Astrocyte (in vitro differentiated cells and primary cell): ENCODE measurements at places on chromosomes 7 and 10. TPM values are rescaled to one million over a fixed set of nuclear protein-coding genes. Genes with fewer than 3 reads are reported as not detected.

DNA sequence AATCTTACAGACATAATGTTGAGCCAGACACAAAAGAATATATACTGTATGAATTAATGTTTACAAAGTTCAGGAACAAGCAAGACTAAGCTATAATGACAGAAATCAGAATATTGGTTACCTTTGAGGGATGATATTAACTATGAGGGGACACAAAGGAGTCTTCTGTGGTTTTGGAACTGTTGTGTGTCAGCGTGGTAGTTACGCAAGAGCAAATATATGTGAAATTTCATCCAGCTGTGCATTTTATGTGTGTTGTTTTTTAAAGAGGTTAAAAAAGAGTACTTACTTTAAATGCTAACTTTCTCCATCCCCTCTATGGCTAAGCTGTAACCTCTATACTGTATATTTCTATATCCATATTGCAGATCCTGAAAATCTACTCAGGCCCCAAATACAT is 14.9 kb downstream of the SLC25A28 start:
- H3K4me3 ChIP-seq = no peak overlapping the region
- H3K27me3 ChIP-seq = peaks cover 2% of the 10 kb centered on the region
- H3K36me3 ChIP-seq = peaks cover 8% of the 10 kb centered on the region
- no peak overlapping the region for H3K27ac ChIP-seq

DNA sequence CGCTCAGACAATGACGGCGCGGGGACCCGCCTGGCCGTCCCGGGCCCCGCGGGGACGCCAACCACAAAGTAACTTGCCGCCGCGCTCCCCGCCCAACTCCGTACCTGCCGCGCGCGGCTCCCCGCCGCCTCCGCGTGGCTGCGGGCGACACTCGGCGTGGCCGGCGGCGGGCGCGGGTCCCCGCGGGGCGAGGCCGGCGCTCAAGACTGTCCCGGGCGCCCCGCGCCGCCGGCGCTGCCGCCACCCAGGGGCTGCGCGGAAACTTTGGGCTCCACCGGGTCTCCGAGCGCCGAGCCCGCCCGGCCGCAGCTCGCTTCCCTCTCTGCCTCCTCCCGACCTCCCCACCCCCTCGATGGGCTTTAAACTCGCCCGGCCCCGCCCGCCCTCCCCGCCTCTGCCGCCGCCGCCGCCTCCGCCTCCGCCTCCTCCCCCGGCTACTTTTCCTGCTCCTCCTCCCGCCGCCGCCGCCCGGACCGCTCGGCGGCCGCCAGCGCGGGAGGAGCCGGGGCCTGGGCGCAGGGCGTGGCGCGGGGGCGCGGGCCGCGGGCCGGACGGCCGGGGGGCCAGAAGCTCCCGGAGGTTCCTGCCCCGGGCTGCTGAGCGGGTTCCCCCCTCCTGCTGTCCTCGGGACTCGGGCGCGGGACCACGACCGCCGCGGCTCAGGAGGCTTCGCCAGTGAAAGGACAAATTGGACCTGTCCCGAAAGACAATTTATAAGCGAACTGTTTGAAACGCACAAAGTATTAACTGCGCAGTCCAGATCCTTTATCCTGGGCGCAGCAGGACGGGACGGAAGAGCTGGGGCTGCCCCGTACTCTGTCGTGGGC is 10.6 kb upstream of the GRB10 start:
- no peak for DNase-seq
- H3K4me1 ChIP-seq = peaks cover 21% of the 10 kb centered on the region
- H3K27me3 ChIP-seq = no peaks in the 10 kb centered on the region
- H3K36me3 ChIP-seq = no peaks in the 10 kb centered on the region

The CYP2C9 gene
- not detected in 2 replicates for total RNA-seq

The CUZD1 gene
- total RNA-seq = 0.17 and 0.23 TPM in 2 replicates

- no peak overlapping the region for H3K27ac ChIP-seq
- no peak for DNase-seq
- no peaks in the 10 kb centered on the region for H3K4me1 ChIP-seq
- no peaks in the 10 kb centered on the region for H3K27me3 ChIP-seq
- H3K36me3 ChIP-seq = no peaks in the 10 kb centered on the region
Measured at GRCh38 chr10:4334015-4334414, 492.0 kb upstream of the AKR1E2 start.

DNA sequence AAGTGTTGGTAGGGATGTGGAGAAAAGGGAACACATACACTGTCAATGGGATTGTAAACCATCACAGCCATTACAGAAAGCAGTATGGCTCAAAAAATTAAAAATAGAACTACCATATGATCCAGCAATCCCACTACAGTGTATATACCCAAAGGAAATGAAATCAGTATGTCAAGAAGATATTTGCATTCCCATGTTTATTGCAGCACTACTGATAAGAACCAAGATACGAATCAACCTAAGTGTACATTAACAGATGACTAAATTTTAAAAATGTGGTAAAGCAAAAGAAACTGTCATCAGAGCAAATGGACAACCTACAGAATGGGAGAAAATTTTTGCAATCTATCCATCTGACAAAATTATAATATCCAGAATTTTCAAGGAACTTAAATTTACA is 290.4 kb downstream of the IPMK start:
- no peaks in the 10 kb centered on the region for H3K36me3 ChIP-seq
- no peak overlapping the region for H3K4me3 ChIP-seq
- H3K27me3 ChIP-seq = no peaks in the 10 kb centered on the region
- DNase-seq = no peak
- no peak overlapping the region for H3K27ac ChIP-seq
- peaks cover 2% of the 10 kb centered on the region for H3K4me1 ChIP-seq

GRCh38 chr10:110860576-110861241 is 11.0 kb upstream of the PDCD4 start:
- H3K4me1 ChIP-seq = peaks cover 6% of the 10 kb centered on the region
- H3K36me3 ChIP-seq = no peaks in the 10 kb centered on the region
- no peak overlapping the region for H3K4me3 ChIP-seq
- no peaks in the 10 kb centered on the region for H3K27me3 ChIP-seq

DNA sequence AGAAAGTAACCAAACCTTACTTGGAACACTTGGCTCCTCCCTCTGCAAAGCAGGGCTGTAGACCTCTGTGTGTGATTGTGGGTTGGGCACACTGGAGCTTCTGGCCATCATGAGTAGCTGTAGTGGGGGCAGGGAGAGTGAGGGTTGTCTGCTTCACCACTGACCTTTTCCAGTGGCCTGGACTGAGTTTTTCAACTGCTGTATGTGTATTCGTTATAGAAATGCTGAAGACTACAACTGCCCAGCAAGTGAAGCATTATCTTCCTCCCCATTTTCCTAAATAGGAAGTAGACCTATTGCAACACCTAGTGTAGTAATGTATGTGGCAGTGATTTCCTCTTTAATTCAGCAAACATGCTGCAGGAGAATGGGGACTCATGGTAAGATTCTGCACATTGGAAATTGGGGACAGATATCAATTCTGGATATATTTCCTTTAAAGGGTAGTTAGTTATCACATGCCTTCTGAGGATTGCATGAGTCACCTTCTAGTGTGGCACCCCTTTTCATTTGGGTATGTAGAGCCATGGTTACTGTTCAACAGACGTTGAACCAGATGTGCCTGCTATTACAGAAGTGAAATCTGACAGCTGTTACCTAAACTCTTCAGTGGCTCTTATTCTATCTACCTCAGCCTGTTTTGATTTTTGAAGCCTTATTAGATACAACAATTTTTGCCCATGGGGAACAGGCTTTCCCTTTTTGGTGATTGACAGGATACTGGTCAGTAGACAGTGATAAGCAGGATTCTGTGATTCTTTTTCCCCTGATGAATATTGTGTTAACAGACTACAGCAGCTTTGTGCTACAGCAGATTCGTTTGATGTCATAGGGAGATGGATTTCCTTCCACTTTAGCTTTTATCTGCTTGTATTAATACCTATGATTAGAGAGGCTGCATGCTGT is 130.9 kb downstream of the SND1 start:
- no peak overlapping the region for H3K27ac ChIP-seq
- H3K36me3 ChIP-seq = no peaks in the 10 kb centered on the region
- no peaks in the 10 kb centered on the region for H3K27me3 ChIP-seq
- H3K4me3 ChIP-seq = no peak overlapping the region
- peak; percentile 24 for DNase-seq

GRCh38 chr10:21976280-21976679 is 27.2 kb downstream of the DNAJC1 start:
- H3K27me3 ChIP-seq = no peaks in the 10 kb centered on the region
- no peak overlapping the region for H3K4me3 ChIP-seq
- peaks cover 5% of the 10 kb centered on the region for H3K4me1 ChIP-seq

GRCh38 chr10:75466886-75467285 is 35.5 kb downstream of the LRMDA start:
- H3K4me1 ChIP-seq = peaks cover 17% of the 10 kb centered on the region
- H3K27me3 ChIP-seq = peaks cover 6% of the 10 kb centered on the region
- no peak overlapping the region for H3K4me3 ChIP-seq
- H3K36me3 ChIP-seq = no peaks in the 10 kb centered on the region

DNA sequence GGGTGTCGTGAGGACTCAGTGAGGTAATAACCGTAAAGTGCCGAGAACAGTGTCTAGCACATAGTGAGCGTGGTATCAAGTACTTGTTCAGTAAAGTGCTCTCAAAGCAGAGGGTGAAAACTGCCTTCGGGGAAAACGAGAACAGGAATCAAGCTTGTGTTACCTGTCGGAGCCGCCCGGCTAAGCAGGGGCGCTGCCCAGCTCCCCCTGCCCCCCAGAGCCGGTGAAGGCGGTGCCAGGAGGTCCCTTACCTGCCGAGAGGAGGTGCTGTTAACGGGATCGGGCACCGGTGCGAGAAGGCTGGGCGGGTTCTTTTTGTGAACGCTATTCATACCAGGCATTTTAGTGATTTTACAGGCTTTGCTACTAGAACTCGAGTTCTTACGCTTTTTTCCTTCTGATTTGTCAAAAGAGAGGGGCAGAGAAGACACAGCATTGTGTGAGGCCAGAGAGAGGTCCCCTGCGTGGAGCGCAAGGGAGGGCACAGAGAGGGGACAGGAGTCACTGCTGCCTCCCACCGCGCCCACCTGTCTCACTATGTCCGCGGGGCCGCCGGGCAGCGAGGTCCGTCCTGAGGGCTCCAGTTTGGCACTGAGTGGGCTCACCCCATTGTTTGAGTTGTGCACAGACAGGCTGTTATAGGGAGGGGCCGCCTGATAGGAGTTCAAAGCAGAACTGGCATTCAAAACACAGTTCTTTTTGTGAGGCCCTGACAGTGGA is 32.5 kb upstream of the EFCAB10 start:
- peaks cover 8% of the 10 kb centered on the region for H3K4me1 ChIP-seq
- no peak overlapping the region for H3K4me3 ChIP-seq
- H3K27ac ChIP-seq = no peak overlapping the region
- no peak for DNase-seq
- H3K36me3 ChIP-seq = no peaks in the 10 kb centered on the region

GRCh38 chr7:15084368-15084767 is 181.8 kb upstream of the DGKB start:
- H3K36me3 ChIP-seq = no peaks in the 10 kb centered on the region
- no peaks in the 10 kb centered on the region for H3K27me3 ChIP-seq
- H3K27ac ChIP-seq = no peak overlapping the region
- H3K4me1 ChIP-seq = no peaks in the 10 kb centered on the region

The FKBP6 gene
- not detected in 2 replicates for total RNA-seq

DNA sequence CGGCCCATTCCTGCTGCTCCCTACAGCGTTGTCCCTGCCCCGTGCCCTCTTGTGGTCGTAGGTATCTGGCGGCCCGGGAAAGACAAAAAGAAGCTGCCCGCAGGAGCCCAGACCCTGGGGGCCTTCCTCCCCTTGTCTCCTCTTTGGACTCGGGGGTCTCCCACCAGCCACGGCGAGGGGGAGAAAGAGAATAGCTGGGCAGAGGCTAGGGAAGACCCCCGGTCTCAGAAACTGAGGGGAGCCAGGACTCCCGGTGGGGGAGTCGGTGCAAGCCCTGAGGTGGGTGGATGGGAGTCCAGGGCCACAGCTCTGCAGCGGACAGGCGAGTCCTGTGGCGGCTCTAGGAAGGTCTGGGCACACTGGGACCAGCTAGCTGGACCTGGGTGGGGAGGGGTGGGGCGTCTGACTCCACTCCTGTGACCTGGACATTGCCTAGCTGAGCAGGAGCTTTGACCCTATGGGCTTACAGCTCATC is 1.3 kb upstream of the SH2D4B start:
- no peaks in the 10 kb centered on the region for H3K4me1 ChIP-seq
- no peak overlapping the region for H3K4me3 ChIP-seq
- H3K36me3 ChIP-seq = no peaks in the 10 kb centered on the region
- no peak for DNase-seq
- H3K27ac ChIP-seq = no peak overlapping the region

GRCh38 chr7:44490351-44491200 is at the start of gene NUDCD3:
Gene NUDCD3 (minus strand): TSS chr7:44490658. CDS start chr7:44490600, 58 bp downstream.
- peak within 1 kb of the TSS; percentile 87 for H3K4me3 ChIP-seq
- peak within 1 kb of the TSS; percentile 94 for H3K27ac ChIP-seq
- H3K36me3 ChIP-seq = peaks cover 2% of the 10 kb centered on the region
- DNase-seq = peak; percentile 70

GRCh38 chr7:2165610-2166594 is 66.8 kb downstream of the MAD1L1 start:
- H3K4me1 ChIP-seq = no peaks in the 10 kb centered on the region
- no peak overlapping the region for H3K27ac ChIP-seq
- no peak for DNase-seq
- no peaks in the 10 kb centered on the region for H3K27me3 ChIP-seq
- no peaks in the 10 kb centered on the region for H3K36me3 ChIP-seq

DNA sequence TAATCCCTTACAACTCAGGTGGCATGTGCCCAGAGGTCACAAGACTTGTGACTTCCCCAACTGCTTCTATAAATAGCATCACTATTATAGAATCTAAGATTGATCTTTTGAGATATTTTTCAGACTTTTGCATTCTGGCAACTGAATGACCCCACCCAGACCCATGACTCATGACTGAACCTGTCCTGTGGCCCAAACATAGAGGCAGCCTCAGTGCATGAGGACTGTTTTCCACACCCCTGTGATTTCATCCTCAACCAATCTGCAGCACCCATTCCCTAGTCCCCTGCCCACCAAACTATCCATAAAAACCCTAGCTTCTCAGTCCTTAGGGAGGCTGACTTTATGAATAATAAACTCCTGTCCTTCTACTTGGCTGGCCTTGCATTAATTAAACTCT is 84.5 kb downstream of the MICU1 start:
- no peak overlapping the region for H3K27ac ChIP-seq
- no peaks in the 10 kb centered on the region for H3K4me1 ChIP-seq
- DNase-seq = no peak
- H3K27me3 ChIP-seq = no peaks in the 10 kb centered on the region

DNA sequence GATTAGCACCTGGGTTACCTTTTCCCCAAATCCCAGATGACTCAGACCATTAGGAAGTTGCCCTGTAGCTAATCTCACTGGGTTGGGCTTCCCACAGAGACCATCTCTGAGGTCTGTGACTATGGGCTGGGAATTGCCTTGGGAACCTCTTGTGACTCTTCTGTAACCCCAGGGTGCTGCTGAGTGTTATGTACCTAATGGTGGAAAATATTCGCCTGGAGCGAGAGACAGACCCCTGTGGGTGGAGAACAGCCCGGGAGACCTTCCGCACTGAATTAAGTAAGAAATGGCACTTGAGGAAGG is 20.0 kb downstream of the STRIP2 start:
- DNase-seq = no peak
- no peaks in the 10 kb centered on the region for H3K4me1 ChIP-seq
- no peak overlapping the region for H3K4me3 ChIP-seq
- H3K36me3 ChIP-seq = no peaks in the 10 kb centered on the region
- H3K27ac ChIP-seq = no peak overlapping the region

GRCh38 chr7:47414342-47415317 is 167.3 kb downstream of the TNS3 start:
- peaks cover 24% of the 10 kb centered on the region for H3K36me3 ChIP-seq
- peaks cover 10% of the 10 kb centered on the region for H3K4me1 ChIP-seq
- no peak for DNase-seq
- H3K4me3 ChIP-seq = no peak overlapping the region
- no peak overlapping the region for H3K27ac ChIP-seq

The TMEM273 gene
- total RNA-seq = not detected in 2 replicates
